ENCODE measurements at places on chromosomes 1 and 21.

GRCh38 chr1:25794325-25794724, 5.7 kb upstream of the SELENON start:
- no peak for DNase-seq

- DNase-seq = peak; percentile 22
Observed at GRCh38 chr1:61082311-61083012, at the start of gene NFIA. Gene NFIA (plus strand): TSS chr1:61082561.

GRCh38 chr1:107767156-107767582, 197.8 kb downstream of the VAV3 start:
- no peak for DNase-seq

- DNase-seq = no peak
Observed at GRCh38 chr1:203692565-203693470, 66.2 kb downstream of the ATP2B4 start.

DNA sequence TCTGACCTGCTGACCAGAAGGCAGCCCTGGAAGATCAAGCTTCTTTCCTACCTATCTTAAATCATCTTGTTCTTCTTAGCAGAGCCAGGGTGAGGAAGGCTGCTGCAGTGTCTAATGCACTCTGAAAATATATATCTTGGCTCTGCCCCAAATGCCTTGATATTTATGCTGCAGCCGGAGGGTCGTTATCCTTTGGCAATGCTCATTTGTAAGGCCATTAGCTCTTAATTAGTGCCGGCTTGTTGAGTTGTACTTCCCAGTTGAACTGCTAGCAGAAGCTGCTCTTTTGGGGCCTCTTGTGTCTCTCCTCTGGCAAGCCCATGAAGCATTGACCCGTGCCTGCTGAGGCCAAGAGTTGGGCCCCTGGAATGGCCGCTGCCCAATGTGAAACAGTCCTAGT, 4.2 kb upstream of the GNL2 start:
- DNase-seq = no peak

- DNase-seq = no peak
Observed at GRCh38 chr1:109249654-109250401, 489 bp downstream of the CELSR2 start.

- DNase-seq = no peak
Observed at GRCh38 chr1:56025942-56026341, 553.4 kb downstream of the PLPP3 start.

GRCh38 chr1:56461158-56462127, 117.9 kb downstream of the PLPP3 start:
- no peak for DNase-seq

Measured in NCI-H1930 (cell line).